ENCODE measurements at places on chromosomes 3 and 15.

GRCh38 chr15:67957435-67958132 lies 96.5 kb upstream of the PIAS1 start:
- DNase-seq: no peak

- no peak for DNase-seq
Measured at GRCh38 chr3:114496021-114496434, 202.2 kb downstream of the TIGIT start.

DNA sequence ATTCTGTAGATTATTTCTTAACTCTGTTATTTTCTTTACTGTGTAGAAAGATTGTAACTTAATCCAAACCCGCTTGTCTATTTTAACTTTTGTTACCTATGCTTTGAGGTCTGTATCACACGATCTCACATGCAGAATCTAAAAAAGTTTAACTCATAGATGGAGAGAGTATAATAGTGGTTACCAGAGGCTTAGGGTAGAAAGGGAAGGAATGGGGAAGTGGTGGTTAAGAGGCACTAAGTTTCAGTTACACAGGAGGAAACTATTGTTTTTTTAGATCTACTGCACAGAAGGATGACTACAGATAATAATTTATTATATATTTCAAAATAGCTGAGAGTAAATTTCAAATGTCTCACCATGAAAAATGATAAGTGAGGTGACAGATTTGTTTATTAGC lies 515.2 kb downstream of the RSL24D1 start:
- no peak for DNase-seq

- no peak for DNase-seq
Measured at GRCh38 chr3:193148688-193149473, 92.1 kb upstream of the PLAAT1 start.

DNA sequence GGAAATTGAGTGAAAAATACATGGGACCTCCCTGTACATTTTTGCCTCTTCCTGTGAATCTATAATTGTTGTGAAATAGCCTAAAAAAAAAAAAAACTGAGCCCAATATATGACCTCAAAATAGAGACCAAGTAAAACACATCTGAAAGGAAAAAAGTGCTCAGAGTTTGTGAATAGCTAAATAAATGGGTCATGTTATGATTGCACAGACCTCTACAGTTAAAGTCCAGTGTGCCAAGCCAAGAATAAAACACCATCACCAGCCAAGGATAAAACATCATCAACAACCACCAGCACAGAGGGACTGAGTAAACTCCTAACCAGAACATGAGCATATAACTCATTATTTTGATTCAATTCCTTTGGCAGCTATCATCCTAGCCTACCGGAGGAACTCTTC lies 115.6 kb upstream of the AGTR1 start:
- DNase-seq: no peak

- no peak for DNase-seq
Measured at GRCh38 chr3:197890693-197891092, 59.3 kb upstream of the RPL35A start.

DNA sequence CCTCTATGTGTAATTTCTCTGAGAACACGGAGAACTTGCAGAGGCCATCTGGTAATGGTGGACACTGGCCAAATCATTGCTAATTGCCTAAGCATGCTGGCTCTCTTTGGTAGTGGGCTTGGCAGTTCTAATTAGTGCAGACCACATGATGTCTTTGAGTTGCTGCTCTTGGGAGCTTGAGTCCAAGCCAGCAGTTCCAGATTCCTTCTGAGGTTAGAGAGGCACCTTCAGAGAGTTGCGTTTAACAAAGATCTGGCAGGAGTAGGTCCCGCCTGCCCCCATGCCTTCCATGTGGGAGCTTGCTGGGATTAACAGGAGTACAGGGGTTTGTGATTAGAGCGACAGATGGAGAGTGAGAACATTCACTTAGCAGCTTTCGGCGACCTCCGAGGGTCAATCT lies 449.0 kb upstream of the LMCD1 start:
- DNase-seq: no peak

GRCh38 chr15:41911691-41912345 lies 18.0 kb upstream of the SPTBN5 start:
- DNase-seq: no peak

GRCh38 chr15:71455107-71455506 lies 339.8 kb downstream of the THSD4 start:
- no peak for DNase-seq

DNA sequence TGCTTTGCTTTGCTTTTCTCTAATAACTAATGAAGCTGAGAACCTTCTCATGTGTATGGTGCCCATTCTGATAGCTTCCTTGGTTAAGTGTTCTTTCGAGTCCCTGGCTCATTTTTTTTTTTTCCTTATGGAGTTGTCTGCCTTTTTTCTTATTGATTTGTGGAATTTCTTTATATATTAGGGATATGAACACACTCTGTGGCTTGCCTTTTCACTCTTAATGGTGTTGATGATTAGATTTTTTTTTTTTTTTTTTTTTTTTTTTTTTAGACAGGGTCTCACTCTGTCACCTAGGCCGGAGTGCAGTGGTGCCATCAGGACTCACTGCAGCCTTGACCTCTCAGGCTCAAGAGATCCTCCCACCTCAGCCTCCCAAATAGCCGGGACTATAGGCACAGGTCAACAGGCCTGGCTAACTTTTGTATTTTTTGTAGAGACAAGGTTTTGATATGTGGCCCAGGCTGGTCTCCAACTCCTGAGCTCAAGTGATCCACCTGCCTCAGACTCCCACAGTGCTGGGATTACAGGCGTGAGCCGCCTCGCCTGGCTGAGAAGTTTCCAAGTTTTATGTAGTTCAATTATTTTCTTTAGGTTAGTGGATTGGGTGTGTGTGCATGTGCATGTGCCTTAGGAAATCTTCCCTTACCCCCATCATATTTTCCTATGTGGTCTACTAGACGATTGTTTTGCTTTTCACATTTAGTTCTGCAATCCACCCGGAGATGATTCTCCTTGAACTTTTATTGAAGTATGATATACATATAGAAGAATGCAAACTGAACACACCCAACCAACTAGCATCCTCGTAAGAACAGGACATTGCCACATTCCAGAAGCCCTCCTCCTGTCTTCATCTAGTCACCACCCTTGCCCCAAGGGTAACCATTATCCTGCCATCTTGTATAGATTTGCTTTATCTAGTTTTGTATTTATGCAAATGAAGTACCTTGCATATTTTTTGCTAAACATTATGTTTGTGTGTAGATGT lies 1.7 kb upstream of the SNRPA1 start:
- DNase-seq: no peak

DNA sequence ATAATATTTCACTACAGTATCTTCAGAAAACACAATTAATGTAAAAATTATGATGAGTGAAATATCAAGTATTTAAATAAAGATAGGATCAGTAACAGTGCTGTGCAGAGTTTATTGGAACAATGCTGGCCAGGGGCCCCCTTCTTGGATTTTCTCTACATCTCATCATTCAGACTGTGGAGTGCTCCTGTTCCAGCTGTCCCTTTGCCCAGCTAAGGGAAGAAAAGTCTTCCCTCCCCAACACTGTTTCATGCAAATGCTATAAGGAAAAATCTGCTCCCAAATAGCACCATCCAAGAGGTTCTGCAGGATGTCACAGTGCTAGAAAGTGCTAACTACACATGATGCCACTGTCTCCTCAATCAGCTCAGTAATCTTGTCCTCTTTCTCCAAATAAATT lies 64.5 kb downstream of the RPL39L start:
- no peak for DNase-seq

DNA sequence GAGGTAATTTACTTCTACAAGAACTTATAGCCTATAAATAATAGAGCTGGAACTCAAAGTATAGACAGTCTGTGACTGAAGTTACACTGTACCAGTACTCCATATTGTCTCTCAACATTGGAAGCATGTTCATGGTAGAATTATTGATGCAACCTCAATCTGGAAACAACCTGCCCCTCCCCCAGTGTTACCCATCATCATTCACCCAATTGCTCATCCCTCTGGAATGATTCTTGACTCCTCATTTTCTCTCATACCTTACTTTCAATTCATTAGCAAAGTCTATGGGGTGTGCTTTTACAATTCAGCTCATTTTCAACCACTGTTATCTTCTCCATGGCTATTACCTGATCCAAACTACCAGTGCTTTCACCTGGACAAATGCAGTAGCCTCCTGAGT lies 151.7 kb downstream of the CPNE4 start:
- no peak for DNase-seq

- no peak for DNase-seq
Measured at GRCh38 chr3:195595785-195596531, 12.2 kb upstream of the APOD start.

DNA sequence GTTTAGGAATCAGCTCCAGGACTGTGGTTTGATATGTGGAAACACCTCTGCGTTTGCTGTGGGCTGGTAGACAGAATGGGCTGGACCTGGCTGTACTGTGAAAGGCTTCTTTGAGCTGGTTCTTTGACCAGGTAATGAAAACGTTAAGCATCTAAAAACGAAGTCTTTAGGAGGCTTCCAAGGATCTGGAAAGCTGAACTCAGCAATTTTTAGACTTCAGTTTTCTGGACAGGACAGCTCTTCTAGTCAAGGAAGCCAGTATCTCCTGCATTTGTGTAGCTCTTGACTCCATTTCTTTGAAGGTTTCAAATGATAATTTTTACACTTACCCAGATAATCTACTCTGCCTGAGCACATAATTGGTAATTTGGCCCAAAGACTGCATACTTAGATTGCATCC lies 25.5 kb downstream of the MAP2K1 start:
- DNase-seq: no peak

GRCh38 chr3:167691366-167691765 lies 37.6 kb upstream of the WDR49 start:
- DNase-seq: no peak

DNA sequence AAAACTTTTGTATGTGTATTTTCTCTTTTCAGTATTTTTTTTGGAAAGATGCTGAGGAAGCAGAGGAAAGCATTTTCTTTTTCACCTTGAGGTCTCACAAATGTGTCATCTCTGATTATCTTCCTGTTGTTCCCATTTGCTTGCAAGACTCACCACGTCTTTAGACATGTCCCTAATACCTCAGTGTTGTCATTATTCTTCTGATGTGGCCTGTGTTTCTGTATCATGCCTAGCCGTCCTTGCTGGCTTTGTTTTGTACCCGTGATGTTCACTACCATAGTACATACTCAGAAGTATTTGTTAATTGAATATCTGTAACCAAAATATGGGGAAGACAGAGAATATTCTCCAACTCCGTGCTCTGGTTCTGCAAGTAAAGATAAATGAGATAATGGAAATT lies 5.0 kb upstream of the P2RY14 start:
- no peak for DNase-seq

DNA sequence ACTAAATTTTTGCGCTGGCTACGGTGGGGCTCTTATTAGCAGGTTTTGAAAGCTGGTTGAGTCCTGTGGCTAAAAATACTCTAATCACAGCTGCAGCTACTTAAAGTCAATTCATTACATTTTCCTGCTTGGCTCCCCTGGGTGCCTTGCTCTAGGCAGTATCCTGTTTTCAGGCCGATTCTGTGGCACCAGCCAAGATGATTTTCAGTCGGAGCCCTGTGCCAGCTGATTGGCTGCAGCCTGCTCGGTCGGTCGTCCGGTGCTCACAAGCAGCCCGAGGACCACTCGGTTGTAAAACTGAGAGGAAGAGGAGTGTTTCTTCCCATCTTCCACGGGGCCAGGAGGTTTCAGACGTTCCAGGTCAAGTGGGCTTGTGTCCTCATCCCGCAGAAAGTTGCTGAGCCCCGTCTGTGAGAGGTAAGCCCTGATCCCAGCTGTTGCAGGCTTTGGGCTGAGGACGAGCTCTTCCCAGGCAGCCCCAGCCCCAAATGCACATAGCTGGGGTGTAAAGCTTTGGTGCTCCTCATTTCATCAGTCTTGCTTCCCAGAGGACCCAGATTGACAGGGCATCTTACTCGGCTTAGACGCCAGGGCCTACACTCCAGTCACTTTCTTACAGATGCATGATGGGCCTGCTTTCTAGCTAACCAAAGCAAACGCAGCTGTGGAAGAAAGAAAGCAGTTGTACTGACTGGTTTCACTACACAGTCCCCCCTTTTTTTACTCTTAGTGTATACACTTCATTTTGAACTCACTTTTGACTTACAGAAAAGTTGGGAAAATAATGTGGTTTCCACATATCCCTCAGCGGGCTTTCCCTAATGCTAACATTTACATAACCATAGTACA lies 15.9 kb downstream of the LYSMD4 start:
- DNase-seq: no peak

DNA sequence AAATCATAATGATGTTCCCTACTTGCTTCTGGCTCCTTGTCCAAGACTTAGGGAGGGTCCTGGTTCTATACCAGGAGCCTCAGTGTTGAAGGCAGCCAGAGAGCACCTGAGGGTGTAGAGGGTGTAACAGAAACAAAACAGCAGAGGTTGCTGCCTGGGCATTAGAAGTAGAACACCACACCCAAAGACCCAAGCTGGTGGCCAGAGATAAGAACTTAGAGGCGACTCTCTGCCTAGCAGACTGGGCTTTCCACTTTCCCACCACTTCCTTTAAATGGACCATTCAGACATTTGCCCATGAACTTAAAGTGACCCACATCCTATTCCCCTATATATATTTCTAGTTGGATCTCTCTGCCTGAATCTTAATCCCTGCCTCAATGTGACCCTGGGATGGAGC lies 189.8 kb downstream of the KLF13 start:
- DNase-seq: no peak

- no peak for DNase-seq
Measured at GRCh38 chr15:65579762-65580161, 31.2 kb downstream of the INTS14 start.

DNA sequence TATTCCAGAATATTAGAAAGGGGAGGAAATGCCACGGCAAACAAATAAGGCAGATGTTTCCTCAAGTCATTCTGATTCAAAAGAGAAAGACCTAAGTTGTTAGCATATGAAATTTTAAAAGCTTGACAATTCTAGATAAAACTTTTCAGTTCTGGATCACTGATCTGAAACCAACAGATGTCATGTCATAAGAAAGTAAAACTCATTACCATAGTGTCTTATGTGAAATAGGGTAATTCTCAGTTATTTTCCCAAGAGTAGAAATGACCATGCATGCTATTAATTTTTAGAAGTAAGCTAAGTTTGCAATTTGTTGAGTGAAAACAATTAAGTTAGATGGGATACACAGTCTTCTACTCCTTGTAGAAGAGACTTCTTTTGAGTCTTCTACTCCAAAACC lies 630.3 kb downstream of the NAALADL2 start:
- no peak for DNase-seq

- DNase-seq: no peak
Measured at GRCh38 chr3:65338571-65338970, 650.8 kb upstream of the ADAMTS9 start.

DNA sequence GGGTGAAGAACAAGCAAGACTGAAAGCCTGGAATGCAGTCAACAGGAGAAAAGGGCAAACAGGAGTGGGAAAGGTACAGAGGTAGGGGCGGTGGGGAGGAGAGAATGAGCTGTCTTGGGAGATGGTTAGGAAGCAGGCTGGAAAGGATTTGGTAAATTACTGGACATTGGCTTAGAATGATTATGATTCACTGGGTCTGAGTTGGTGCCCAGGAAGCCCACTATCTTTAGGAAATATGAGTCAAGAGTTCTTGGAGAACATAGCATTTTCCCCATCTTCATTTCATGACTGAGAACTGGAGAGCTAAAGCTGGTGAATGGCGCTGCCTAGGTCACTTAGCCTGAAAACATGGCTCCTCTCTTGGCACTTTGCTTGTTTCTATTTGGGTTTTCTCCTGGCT lies 74.7 kb upstream of the C3orf80 start:
- no peak for DNase-seq

Data from activated CD4-positive, alpha-beta T cell treated with anti-CD3 and anti-CD28 coated beads for 24 hours (primary cell).